ENCODE measurements at places on chromosomes 7 and 10. TPM values are rescaled to one million over a fixed set of nuclear protein-coding genes. Genes with fewer than 3 reads are reported as not detected.

The CALML5 gene
- polyA plus RNA-seq: not detected

The IGF2BP3 gene
- polyA plus RNA-seq: 66.3 TPM

The GPER1 gene
- polyA plus RNA-seq: 0.47 TPM

The GNG11 gene
- polyA plus RNA-seq: 0.38 TPM

The GCK gene
- polyA plus RNA-seq: 4.3 TPM

The ASZ1 gene
- not detected for polyA plus RNA-seq

The CLRN3 gene
- polyA plus RNA-seq: not detected

The ZRANB1 gene
- polyA plus RNA-seq: 6.1 TPM

The ATP6V0A4 gene
- 1.6 TPM for polyA plus RNA-seq

The NRG3 gene
- polyA plus RNA-seq: 4.2 TPM

All from H1 (cell line).